Activated T-helper 1 cell treated with Interleukin-2 at 50 U/mL for 16 hours (primary cell): ENCODE measurements at places on chromosomes 6 and 20.

DNA sequence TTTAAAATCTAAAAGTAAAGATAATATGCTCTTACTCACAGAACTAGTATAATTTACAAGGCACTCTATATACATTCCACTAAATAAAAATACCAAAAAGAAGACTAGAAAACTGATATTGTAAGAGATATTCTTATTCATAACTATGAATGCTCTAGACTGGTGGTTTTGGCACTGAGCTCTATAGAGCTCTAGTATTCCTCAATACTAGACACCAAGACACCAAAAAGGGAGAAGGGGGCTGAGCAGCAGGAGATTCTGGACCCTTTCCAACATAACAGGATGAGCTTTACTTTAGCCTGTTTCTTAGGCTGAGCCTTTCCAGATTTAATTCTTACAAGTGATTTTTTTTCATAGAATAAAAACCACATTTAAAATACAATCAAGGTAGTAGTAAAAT lies 173.6 kb downstream of the COL21A1 start:
- no peak for DNase-seq

DNA sequence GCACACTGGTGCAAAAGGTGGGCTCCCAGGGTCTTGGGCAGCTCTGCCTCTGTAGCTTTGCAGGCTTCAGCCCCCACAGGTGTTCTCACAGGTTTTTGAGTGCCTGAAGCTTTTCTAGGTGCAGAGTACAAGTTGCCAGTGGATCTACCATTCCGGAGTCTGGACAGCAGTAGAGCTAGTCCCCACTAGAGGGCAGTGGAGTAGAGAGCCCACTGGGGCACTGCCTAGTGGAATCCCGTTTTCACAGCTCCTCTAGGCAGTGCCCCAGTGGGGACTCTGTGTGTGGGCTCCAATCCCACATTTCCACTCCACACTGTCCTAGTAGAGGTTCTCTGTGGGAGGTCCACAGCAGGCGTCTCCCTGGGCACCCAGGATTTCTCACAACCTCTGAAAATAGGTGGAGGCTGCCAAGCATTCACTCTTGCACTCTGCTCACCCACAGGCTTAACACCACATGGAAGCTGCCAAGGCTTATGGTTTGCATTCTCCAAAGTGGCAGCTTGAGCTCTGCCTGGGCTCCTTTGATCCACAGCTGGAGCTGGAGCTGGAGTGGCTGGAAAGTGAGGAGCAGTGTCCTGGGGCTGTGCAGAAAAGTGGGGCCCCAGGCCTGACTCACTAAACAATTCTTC lies 86.3 kb upstream of the PROKR2 start:
- DNase-seq: no peak

GRCh38 chr20:61391812-61392520 lies 139.9 kb downstream of the CDH4 start:
- DNase-seq: no peak

- no peak for DNase-seq
Measured at GRCh38 chr6:142925575-142926110, 19.3 kb downstream of the HIVEP2 start.

- DNase-seq: no peak
Measured at GRCh38 chr6:40936818-40937251, 102.2 kb downstream of the UNC5CL start.

DNA sequence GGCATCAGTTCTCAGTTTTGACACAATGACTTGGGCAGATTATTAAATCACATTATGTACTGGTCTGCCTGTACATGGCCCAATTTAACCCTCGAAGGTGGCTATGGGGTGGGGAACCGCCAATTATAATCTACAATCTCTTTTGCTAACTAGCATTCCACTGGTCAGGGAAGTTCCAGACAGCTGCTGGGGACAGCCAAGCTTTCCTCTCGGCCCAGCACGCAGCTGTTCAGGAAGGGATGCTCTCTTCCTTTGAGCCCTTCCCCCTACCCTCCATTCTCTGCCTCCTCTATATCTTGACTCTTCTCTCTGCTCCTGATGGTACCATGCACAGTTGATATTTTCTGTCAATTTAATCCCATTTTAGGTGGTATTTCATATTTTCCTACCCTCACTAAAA lies 233.5 kb upstream of the AGPAT4 start:
- DNase-seq: no peak

GRCh38 chr6:106084106-106084988 lies 1.8 kb upstream of the PRDM1 start:
- DNase-seq: no peak

GRCh38 chr6:142395768-142396231 lies 94.0 kb downstream of the ADGRG6 start:
- no peak for DNase-seq

GRCh38 chr20:58192567-58192966 lies 35.9 kb downstream of the ANKRD60 start:
- no peak for DNase-seq

DNA sequence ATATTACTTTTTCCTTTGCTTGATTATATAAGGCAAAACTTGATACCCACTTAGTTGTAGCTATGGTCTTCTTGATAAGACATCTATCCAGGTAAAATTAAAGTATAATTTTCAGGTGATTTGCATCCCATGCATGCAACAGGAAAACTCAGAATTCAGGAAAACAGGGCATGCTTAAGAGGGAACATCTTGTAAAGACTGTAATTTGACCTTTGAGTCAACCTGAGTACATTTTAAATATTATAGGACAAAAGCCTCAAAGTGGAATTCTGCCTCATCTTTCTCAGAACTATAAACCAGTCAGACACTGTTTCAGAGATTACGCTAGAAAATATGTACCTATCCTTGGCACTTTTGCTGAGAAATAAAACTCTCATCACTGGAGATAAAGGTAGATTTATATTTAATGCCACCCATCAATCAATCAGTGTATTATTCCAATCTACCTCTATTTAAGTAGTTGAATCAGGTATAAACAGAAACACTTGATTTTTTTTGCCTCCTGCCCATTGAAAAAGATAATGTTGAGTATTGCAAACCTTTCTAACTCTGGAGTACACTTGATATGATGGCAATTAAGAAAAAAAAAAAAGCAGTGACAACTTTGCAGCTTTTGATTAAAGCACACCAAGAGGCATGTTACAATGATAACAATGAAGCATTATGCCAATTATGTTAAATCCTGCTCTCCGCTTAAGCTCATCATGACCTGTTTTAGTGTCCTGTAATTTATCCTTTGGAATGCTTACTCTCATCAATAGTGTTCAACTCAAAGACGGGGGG lies 2.8 kb downstream of the CITED2 start:
- no peak for DNase-seq

GRCh38 chr6:40290816-40291215 lies 296.3 kb downstream of the LRFN2 start:
- no peak for DNase-seq

DNA sequence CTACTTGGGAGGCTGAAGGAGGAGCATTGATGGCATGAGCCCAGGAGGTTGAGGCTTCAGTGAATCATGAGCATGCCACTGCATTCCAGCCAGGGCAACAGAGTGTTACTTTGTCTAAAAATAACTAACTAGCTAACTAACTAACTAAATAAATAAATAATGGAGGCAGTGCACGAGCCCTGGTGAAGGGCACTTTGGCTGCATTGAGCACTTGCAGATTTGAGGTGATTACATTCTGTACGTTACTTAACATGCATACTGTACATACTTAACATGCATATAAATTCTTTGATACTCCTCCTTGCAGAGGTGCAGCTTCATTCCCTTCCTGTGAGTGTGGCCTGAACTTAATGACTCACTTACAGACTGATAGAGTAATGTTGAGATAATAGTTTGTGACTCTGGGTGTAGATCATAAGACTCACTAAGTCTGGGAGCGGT lies 10.7 kb downstream of the HLA-A start:
- DNase-seq: no peak

- no peak for DNase-seq
Measured at GRCh38 chr6:85458184-85458583, 8.3 kb downstream of the NT5E start.

DNA sequence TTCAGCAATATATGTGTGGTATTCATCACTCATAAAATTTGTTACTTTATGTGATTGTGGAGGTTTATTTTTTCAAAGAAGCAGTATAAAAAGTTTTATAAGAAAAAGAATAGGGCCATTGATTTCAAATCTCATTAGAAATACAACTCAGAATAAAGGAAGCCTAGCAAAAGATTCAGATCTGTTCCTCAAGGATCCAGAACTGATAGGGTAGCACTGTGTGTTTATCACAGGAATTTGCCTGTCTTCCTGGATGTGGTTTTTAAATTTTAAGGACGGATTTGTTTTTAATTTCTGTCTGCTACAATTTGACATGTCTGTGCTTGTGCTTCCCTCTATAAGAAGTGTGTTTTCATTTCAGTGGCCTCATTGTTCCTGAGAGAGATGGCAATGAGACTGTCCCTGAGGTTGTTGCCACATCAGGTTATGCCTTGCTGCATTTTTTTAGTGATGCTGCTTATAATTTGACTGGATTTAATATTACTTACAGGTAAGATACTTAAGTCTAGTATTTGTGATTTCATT lies 74.6 kb downstream of the ATRN start:
- DNase-seq: no peak

- no peak for DNase-seq
Measured at GRCh38 chr6:169862043-169862891, 110.8 kb downstream of the ERMARD start.

GRCh38 chr6:138205437-138206094 lies 12.7 kb downstream of the PBOV1 start:
- no peak for DNase-seq
